ENCODE measurements at places on chromosomes 3 and 15. TPM values are rescaled to one million over a fixed set of nuclear protein-coding genes. Genes with fewer than 3 reads are reported as not detected.

The PRTG gene
- polyA plus RNA-seq = 0.68 TPM

The TMCO5A gene
- not detected for polyA plus RNA-seq

The SYNPR gene
- polyA plus RNA-seq = not detected

- DNase-seq = no peak
These were observed 5.5 kb downstream of the GRIP2 start for GRCh38 chr3:14534516-14535191.

The SNX33 gene
- polyA plus RNA-seq = 25.8 TPM

- no peak for DNase-seq
These were observed 33.0 kb upstream of the APH1B start for GRCh38 chr15:63244399-63244798.

DNA sequence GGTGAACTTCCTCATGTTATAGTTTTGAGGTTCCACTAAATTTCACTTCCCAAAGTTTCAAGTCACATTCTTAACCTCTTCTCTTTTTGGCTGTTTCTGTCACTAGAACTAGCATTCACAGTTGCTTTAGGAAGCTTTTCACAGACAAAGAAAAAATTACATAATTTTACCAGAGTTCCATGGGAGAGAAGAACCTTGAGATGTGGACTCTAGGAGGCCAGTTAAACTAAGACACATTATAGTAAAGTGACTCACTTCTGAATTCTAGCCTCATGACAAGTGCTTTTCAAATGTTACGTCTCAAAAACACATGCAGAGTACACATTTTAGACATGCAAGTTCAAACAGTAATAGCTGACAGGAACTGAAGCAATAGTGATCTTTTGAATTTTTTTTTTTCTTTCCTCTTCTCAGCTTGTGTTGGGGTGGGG lies 39.9 kb upstream of the LRTM1 start:
- no peak for DNase-seq
